NCI-H460 (cell line): ENCODE measurements at places on chromosomes 13 and 19. TPM values are rescaled to one million over a fixed set of nuclear protein-coding genes. Genes with fewer than 3 reads are reported as not detected.

- DNase-seq, result no peak
Observed at GRCh38 chr13:77065461-77066147, 38.6 kb upstream of the FBXL3 start.

GRCh38 chr13:41460930-41461329, 3.6 kb downstream of the RGCC start:
- no peak for DNase-seq

DNA sequence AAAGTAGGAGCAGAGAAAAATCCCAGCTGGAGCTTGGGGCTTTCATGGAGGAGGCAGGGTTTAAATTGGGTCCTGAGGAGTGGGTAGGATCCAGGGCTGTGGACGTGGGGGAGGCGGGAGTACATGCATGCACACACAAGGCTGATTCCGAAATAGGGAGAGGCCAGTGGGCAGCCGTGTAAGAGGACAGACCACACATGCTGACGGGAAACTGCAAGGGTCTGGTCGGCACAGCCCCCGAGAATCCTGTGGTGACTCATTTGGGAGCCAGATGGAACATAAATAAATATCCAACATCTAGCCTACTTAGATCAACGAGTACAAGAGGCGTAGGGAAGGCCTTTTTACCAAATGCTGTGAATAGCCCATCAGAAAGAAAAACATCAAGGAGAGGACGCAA, 216.3 kb upstream of the ZNF507 start:
- DNase-seq, result no peak

The SLC15A1 gene
- total RNA-seq, result not detected in 2 replicates
